Stimulated activated CD8-positive, alpha-beta memory T cell treated with anti-CD3 and anti-CD28 coated beads, Interleukin-12 subunit alpha, Interleukin-12 subunit beta, amount 100 ng/mL, for 1 hour (primary cell): ENCODE measurements at places on chromosomes 7 and 10.

DNA sequence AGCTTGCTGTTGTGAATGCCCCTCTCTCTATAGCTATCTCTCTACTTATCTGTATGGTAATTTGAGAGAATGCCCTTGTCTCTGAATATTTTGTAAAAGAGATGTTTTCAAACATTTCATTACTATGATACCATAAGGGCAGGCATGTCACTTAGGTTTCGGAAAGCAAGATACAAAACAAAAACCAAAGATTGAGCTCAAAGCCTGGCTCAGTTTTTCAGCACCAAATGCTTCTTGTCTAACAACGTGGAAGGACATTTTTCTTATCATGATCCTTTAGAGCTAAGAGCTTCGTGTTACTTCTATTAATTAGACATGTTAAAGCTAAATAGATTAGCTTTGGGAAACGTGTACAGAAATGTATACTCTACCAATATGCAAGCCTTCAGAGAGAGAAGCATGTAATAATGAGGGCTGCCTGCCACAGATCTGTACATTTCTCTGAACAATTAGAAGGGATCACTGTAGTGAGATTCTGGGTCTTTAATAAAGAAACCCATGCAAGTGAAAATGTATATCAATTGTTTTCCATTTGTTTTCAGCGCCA, 148.9 kb downstream of the ARID5B start:
- no peak for DNase-seq

GRCh38 chr7:117587931-117588330, 108.1 kb downstream of the CFTR start:
- DNase-seq: no peak

- no peak for DNase-seq
Measured at GRCh38 chr7:142892951-142893350, 7.4 kb upstream of the TRPV6 start.

DNA sequence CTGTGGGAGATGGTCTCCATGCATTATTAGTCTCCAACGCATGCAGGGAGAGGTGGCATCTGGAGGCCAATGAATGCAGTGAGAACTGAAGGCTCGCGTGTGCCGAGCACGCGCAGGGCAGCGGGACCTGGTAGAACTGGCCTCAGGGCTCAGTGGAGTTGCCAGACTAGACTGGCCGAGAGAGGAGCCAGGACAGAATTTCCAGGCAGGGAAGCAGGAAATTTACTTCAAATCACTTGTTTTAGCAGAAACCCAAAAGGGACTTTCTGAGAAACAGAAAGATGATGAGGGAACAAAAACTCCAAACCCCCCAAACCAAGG, 311.0 kb upstream of the IMMP2L start:
- no peak for DNase-seq

DNA sequence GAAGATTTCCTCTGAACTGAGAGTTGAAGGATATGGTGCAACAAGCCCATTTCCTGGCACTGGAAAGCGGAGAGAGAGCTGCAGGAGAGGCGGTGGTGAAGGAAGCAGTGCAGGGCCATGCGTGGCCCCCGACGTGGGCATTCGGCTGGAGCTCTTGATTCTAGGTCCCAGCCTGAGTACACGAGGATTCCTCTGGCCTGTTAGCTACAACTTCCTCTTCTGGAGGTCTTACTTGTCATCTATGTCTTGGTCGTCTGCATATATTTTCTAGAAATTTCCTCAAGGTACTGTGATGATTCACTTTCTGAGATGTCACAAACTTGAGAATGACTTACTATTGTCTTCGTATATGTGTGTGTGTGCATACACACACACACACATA, 59.2 kb upstream of the JAZF1 start:
- DNase-seq: no peak

DNA sequence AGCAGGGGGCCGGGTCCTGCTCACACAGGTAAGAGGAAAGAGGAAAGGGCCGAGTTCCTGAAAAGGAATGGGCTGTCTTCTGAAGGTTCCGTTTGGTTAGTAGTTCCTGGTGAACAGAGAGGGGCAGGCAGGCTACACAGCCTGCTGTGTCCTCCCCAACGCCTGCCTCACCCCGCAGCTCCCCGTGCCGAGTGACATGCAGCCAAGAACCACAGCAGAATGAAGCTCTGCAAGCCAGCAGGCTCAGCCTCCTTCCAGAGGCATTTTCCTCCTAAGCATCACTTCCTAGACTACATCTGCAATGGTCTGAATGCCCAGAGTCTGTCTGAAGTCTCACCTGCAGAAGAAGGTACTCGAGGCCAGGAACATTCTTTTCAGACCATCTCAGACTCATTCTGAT, 202.4 kb upstream of the TCERG1L start:
- DNase-seq: no peak

- DNase-seq: no peak
Measured at GRCh38 chr10:34884272-34884952, 69.3 kb upstream of the PARD3 start.

- no peak for DNase-seq
Measured at GRCh38 chr10:86410542-86411124, 44.0 kb upstream of the GRID1 start.

DNA sequence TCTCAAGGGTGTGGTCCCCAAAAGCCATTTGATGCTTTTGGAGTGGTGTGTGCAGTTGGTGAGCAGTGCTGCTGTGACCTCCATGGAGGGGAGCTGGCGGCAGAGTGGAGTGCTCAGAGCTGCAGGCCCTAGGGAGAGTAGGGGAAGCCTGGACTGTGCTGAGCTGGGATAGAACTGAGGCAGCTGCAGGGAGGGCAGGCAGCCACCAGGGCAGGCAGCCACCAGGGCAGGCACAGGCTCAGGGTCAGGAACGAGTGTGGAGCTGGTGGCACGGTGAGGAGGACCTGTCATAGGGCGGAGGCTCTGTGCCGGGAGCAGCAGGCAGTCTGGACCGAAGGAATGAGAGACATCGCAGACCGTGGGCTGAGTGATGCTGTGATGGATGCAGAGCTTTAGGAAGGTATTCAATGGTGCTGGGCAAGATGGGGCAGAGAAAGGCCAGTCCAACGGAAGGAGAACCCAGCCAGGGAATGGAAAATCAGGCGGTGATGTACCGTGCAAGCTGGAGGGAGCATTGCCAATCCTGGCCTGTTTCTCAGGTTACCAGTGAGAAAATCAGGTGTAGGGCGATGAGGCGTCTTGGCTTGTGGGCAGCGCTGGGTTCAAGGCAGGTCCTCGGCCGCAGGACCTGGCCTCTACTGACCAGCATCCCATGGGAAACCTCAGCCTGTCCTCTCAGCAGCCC, 152.6 kb downstream of the CAMK1D start:
- DNase-seq: no peak

GRCh38 chr7:99392659-99393354, 15.6 kb downstream of the PDAP1 start:
- DNase-seq: peak; percentile 67

DNA sequence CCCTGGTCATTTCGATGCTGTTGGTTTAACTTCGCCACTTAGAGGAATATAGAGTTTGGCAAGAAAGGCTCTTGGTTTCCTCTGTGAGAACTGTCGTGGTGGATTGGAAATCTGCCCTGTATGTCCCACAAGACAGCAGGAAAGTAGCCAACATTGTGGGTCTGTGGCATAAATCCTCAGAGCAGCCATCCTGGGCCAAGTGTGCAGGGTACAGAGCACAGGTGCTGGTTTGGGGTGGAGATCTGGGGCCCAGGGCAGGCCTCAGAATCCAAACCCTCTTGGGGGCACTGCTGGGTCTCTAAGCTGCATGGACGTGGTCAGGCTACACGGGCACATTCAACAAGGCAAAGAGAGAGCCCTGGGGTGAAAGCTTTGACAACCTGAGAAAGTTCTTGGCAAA, 39.2 kb upstream of the TMEM273 start:
- no peak for DNase-seq

DNA sequence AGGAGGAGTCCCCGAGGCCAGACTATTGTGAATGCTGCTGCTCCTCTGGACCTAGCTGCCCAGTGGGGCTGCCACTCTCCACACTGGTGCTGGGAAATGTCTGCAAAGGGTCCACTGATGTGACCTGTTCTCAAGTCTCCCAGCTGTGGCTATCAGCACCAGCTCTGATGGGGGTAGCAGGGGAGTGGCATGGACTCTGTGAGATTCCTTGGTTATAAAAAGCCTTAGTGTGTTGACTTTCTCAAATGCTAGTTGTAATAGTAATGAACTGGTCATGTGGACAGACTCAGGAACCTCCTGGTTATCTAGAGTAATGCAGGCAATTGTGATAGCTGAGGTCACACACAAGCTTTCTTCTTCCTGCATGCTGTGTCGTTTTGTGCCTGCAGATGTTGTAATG, 34.1 kb upstream of the ARMC3 start:
- no peak for DNase-seq

DNA sequence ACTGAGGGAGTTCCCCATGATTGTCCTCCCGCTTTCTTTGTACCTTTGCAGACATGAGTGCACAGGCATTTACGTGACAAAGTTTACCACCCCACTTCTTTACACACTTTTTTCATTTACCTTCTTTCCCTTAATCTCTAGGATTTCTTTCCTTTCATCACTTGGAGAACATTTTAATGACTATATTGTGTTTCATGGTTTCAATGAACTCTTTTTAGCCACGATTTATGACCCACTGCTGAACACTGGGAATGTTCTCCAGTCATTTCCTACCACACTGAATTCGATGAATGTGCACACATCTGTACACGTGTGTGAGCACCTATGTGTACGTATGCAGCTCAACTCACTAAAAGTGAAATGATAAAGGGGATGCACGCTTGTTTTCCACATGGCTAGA, 371.7 kb upstream of the IGFBP3 start:
- DNase-seq: no peak

- DNase-seq: peak; percentile 48
Measured at GRCh38 chr7:100694098-100694745, at the start of gene GIGYF1. Gene GIGYF1, minus strand, starts transcription at chr7:100694250. Its CDS starts 6,012 bp downstream, at chr7:100688238.

DNA sequence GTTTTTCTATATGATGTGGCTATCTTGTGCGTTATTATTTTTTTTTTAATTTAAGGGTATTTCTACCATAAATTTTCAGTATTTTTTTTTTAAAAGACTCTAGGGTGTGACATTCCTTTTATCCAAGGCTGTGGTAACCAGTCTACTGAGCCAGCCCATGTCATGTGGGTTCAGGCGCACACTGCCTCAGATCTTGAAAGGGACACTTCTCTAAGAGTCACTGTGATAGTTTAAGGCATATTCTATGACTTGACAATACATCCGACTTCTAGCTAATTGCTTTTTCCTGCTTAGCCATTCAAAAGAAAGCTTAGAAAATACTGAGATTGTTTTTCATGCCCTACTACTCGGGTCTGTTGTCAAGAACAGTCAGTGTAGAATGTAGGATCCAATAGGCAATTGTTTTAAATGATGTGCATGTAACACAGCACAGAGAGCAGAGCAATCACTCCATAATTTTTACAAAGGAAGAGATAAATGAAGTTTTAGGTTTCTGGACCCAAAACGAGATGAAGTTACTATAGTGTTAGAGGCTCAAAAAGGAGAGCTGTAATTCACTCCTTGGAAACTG, 263.7 kb downstream of the SORCS3 start:
- no peak for DNase-seq

- DNase-seq: no peak
Measured at GRCh38 chr7:135910393-135911036, 66.6 kb downstream of the MTPN start.

DNA sequence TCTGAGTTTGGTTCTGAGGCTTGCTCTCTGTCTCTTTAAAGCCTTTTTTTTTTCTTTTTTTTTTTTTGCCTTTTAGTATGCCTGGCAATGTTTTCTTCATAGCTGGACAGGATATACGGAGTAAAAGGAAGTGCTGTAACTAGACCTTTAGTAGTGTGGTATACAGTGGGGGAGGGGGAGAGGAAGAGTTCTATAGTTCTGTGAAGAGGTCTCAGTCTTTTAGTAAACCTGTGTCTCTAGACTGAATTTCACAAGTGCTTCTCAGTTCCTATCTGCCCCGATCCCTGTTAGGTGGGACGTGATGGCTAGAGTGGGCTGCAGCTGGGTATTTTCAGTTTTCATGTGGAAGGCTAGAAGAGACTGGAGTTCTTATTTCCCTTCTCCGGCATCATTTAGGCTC, 3.1 kb upstream of the ABCC2 start:
- DNase-seq: no peak

- DNase-seq: no peak
Measured at GRCh38 chr7:91653286-91653685, 227.2 kb downstream of the MTERF1 start.

GRCh38 chr10:115856580-115856979, 416.4 kb downstream of the GFRA1 start:
- no peak for DNase-seq

- no peak for DNase-seq
Measured at GRCh38 chr7:77788327-77788902, 9.8 kb downstream of the TMEM60 start.

GRCh38 chr7:155984609-155985405, 172.5 kb upstream of the SHH start:
- DNase-seq: no peak

- DNase-seq: no peak
Measured at GRCh38 chr7:16301291-16301690, 120.0 kb downstream of the CRPPA start.

DNA sequence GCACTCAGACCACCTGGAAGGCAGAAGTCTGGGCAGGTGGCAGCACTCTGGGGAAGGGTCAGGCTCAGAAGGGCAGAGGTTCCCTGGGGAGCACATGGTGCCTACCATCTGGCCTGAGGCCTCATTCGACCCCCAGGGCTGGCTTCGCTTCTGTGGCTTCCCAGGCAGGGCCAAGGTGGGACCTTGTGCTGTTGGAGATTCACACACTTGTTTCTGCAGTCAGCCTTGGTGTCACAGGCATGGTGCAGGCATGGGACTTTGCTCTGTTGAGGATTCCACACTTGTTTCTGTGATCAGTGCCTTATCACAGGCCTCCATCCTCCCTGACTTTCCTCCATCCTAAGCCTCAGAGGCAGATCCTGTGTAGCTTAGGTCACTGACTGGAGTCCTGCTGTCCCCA, 11.3 kb upstream of the FAM241B start:
- no peak for DNase-seq

DNA sequence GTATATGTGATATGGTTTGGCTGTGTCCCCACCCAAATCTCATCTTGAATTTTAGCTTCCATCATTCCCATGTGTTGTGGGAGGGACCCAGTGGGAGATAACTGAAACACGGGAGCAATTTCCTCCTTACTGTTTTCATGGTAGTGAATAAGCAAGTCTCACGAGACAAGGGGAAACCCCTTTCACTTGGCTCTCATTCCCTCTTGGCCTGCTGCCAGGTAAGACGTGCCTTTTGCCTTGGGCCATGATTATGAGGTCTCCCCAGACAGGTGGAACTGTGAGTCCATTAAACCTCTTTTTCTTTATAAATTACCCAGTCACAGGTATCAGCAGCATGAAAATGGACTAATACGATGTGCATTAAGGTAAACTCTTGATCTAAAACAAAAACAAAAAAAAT, 357.1 kb upstream of the AOAH start:
- DNase-seq: no peak
